NCI-H446 (cell line): ENCODE measurements at places on chromosomes 16 and 17.

DNA sequence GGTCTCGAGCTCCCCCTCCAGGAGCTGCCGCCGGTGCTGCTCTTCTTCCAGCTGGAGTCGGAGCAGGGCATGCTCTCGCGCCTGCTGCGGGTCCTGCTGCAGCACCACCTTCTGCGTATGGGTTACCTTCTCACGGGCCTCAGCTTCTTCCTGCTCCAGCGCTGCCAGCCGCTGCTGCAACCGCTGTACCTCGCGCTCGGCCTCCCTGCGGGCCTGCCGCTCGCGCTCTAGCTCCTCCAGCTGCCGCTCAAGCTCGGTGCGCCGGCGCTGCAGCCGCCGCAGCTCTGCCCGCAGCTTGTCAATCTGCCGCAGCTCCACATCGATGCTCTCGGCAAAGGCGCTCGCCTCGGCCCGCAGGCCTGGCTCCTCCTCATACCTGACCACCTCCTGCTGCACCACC lies 36.9 kb downstream of the UBN1 start:
- DNase-seq, result no peak

DNA sequence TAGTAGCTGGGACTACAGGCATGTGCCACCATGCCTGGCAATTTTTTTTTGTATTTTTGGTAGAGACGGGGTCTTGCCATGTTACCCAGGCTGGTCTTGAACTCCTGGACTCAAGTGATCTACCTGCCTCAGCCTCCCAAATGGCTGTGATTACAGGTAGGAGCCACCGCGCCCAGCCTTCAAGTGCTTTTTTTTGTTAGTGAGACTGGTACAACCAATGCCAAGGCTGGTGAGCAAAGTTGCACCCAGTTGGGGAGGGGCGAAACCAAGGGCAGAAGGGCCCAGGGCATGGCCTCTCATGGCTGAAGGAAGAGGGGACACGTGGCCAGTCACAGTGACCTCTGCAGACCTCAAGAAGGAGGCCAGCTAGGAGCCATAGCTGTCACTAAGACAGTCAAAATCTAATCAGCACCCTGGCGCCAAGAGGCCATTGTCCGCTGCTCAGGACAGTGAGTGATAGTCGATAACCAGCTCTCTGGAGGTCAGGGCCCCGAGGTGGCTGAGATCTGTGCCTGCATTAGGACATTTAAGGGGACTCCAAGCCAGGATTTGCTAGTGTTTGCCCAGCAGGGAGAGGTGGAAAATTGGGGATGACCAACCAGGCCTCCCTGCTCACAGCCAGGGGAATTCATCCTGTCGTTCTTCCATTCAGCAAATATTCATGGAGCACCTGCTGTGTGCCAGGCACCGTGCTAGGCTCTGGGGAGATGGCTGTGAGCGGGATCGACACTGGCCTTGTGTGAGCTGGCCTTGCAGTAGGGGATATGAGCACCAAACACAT lies 10.2 kb downstream of the IL4R start:
- DNase-seq, result no peak

DNA sequence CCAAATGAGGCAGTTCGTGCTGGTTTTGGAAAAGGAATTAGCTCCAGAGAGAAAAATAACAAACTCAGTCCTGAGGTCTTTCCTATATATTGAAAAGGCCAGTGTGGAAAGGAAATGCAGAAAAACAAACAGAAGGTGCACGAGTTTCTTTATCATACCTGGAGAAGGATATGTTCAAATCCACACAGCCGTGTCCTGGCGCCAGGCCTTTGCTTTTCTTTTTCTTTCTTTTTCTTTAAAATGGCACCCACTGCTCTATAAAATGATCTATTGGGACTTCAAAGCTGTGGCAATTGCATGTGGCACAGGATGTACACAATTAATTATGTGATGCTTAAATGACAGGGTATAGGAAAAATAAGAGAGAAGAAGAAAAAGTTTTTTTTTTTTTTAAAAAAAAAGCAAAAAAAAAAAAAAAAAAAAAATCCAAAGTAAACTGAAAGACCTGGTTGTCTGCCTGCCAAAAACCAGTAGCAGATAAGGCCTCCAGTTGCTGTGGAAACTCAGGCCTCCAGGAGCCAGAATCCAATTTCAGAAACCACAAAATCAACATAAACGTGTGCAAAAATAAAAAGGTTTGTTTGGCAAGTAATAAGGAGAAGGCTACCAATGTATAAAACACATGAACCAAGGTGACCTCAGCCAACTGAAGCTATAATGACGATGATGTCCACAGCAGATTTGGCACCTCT lies 957.6 kb upstream of the SOX9 start:
- DNase-seq, result no peak

DNA sequence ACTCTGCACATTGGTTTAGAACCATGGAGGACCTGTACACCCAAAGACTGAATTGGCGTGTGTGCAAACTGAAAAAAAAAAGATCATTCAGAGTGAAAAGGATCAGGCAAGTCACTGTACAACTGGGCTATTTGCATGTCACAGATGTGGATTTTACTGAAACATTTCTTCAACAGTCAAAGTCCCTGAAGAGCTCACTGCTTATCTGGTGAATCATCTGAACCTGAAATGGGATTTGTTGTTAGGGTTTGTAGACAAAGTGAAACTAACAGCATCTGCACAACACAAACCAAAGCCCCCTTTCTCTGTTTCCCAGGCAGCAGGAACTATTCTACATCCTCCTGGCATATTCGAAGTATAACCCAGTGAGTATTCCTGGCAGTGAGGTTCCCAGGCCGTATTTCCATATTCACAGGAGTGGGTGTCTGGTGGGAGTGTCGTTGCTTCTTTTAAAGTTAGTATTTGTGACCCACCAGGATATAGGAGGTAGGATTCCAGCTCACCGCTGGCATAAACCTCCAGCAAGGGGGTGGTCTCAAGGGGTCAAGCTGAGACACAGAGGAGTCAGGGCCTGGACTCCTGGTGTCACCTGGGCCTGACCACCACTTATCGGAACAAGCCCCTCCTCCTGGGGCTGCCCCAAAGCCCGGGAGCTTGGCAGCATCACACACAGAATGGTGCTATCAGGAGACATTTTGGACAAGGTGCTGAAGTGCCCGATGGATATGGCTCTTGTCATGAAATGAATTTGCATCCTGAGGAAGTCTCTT lies 80.9 kb downstream of the GOSR1 start:
- DNase-seq, result no peak

GRCh38 chr17:77606146-77606864 lies 352.2 kb upstream of the TNRC6C start:
- DNase-seq, result no peak

DNA sequence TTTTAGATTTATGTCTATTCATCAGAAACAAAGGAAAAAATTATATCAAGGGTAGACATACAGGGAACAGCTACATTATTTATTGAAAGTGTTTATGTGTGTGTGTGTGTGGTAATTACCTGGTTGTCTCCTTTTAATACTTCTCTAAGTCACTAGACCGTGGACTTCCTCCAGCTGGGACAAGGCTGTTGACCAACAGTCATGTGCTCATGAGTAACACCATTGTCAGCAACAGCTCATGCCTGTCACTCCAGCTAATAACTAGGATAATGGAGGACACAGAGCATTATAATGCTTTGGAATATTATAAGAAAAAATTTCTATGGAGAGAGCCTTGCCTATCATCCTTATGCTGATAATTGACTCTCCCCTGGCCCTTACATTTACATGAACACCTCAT lies 125.3 kb upstream of the SALL1 start:
- DNase-seq, result no peak

- peak; percentile 85 for DNase-seq
Measured at GRCh38 chr17:17440010-17440843, 36.6 kb upstream of the MED9 start.

- DNase-seq, result no peak
Measured at GRCh38 chr17:48460052-48460451, 30.0 kb upstream of the SKAP1 start.

GRCh38 chr17:32265192-32265923 lies at the start of gene RHBDL3:
Gene RHBDL3, plus strand, starts transcription at chr17:32265832. Its CDS starts 358 bp downstream, at chr17:32266190.
- DNase-seq, result no peak

DNA sequence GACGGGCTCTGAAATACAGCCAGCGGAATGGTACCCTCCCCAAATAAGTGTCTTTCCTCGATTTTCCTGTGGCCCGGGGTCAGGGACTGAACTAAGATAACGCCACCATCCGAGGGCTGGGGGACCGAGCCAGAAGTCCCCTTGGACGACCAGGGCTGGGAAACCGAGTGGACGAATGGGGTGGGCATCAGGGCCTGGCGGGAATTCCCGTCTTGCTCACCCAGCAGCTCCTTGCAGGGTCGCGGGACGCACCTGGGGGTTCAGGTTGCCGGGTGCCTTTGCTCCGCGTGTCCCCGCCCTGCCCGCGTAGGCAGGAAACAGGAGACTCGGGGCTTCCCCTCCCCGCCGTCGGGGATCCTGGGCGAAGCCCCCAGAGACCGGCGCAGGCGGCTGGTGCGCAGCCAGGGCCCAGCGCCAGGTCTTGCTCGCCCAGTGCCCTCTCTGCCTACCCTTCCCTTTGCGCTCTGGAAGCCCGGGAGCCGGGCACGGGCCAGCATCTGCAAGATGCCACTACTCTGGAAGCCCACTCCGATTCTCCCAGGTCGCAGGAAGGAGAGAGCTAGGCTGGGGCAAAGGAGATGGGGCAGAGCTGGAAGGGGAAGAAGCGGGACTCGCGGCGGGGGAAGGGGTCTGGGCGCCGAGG lies 665 bp upstream of the GRIN2C start:
- no peak for DNase-seq

- no peak for DNase-seq
Measured at GRCh38 chr17:65109990-65110680, 27.0 kb upstream of the RGS9 start.

GRCh38 chr17:72481572-72481971 lies 360.8 kb downstream of the SOX9 start:
- no peak for DNase-seq

- DNase-seq, result no peak
Measured at GRCh38 chr17:19013806-19014627, 9.5 kb upstream of the FAM83G start.

GRCh38 chr17:41264599-41264998 lies 579 bp upstream of the KRTAP9-6 start:
- no peak for DNase-seq

DNA sequence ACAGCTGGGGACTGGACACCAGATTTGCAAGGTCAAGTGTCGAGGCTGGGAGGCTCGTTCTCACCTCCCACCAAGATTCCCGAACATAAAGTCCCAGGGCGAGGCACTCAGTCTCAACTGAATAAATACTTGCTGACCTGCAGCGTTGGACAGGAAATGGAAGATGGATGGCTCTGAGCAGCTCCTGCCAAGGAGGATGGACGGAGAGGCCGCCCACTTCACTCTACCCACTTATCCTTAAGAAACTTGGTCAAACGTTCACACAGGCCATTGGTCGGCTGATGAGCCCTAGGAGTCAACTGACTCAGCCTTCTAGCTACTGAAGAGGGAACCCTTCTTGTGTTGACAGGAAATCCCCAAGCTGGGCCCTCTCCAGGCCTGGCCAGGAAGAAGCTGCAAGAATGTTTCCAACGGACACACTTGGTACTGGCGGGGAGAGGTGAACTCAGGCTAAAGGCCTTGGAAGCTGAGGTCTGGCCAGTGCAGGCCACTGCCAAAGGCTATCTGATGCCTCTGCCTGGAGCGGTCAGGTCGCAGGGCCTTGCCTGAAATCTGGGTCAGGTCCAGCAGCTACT lies 50.0 kb downstream of the VAC14 start:
- DNase-seq, result no peak

GRCh38 chr17:43034894-43035293 lies 9.9 kb downstream of the RND2 start:
- no peak for DNase-seq

- DNase-seq, result peak; percentile 23
Measured at GRCh38 chr17:67386965-67387551, 10.0 kb downstream of the PITPNC1 start.

DNA sequence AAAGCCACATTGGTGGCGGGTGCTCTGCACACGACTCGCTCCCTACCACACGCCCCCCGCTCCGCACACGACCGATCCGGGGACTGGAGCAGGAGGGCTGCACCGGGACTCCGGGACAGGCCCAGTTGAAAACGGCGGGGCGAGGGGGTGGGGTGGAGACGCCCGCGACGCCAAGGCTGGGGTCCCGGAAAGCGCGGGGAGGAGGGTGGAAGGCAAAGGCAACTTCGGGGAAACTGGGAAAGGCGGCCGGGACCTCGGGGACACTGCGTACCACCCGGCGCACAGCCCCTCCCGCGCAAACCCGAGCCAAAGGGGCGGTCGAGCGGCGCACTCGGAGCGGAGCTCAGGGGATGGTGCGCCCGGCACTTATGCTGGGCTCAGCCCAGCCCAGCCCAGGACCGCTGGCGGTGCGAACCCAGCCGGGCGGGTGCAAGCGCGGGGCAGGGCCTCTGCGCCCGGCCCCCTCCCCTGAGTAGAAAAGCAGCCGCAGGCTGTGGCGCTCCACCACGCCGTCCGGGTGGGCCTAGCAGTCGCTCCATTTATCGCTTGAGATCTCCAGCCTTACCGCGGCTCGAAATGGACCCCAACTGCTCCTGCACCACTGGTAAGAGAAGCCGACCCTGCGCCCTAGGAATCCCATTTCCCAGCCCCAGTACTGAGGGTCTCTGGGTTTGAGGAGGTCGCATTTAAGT lies at the start of gene MT1M:
TSS of gene MT1M (plus strand) at position 504 of the 692 bp plus-strand sequence. CDS start at position 577, 73 bp downstream.
- DNase-seq, result no peak

DNA sequence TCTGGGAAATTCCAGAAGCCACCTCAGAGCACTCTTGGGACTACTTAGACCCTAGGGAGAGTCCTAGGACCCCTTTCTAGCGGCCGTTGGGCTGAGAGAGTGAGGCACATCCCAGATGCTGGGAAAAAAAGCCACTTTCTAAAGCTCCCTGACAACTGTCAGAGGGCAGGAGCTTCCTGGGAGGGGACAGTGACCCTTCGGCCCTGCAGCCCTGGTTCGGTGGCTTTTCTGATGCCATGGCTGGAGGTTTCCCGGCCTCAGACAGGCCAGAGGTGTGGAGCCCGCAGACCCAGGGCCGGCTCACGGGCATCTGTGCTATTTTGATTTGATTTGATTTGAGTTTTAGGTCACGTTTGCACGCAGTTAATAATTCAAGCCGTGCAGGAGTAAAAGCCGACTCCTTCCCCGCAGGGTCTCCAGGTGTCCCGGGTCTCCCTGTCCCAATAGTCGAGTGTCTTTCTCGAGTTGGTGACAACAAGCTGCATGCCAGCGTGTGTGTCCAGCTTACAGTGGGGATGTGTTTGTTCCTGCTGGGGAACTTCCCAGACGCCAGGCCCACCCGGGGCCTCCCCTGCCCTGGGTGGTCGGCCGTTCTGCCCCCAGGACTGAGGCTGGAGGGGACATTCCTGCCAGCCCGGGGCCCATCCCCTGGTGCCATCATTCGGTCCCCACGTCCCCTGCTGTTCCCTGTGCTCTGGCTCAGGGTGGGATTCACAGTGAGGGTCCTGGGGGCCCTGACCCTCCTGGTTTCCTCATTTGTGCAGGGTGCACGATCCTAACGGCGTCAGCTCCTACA lies 1.0 kb upstream of the CBFA2T3 start:
- no peak for DNase-seq

- DNase-seq, result no peak
Measured at GRCh38 chr16:20707461-20707860, 10.0 kb upstream of the ACSM1 start.

GRCh38 chr16:86225905-86226371 lies 284.4 kb upstream of the FOXF1 start:
- no peak for DNase-seq

- no peak for DNase-seq
Measured at GRCh38 chr16:12740986-12741610, 62.6 kb downstream of the CPPED1 start.
